ENCODE measurements at places on chromosomes 2 and 18.
A peak's percentile ranks its signal among the peaks of the same experiment; 100 is the strongest.

- DNase-seq: peak; percentile 13
These were observed 14.1 kb downstream of the ADD2 start for GRCh38 chr2:70753902-70754301.

GRCh38 chr2:203510941-203511305, 24.2 kb downstream of the RAPH1 start:
- DNase-seq: no peak

DNA sequence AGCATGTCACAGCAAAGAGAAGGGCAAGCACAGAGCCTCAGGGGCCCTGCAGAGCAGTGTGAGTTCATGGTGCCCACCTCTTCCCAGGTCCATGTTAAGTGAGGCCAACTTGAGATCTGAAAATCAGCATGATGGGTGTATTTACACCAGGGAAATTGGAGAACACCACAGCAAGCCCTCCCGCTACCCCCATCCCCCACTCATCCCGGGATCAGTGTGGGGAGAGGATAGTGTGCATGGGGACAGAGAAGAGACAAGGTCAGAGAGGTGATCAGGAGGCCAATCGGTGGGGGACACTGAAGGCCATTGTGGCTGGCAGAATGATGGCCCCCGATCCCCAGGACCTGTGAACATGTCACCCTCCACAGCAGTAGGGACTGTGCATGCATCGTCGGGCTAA, 54.7 kb downstream of the PTGR3 start:
- DNase-seq: no peak

DNA sequence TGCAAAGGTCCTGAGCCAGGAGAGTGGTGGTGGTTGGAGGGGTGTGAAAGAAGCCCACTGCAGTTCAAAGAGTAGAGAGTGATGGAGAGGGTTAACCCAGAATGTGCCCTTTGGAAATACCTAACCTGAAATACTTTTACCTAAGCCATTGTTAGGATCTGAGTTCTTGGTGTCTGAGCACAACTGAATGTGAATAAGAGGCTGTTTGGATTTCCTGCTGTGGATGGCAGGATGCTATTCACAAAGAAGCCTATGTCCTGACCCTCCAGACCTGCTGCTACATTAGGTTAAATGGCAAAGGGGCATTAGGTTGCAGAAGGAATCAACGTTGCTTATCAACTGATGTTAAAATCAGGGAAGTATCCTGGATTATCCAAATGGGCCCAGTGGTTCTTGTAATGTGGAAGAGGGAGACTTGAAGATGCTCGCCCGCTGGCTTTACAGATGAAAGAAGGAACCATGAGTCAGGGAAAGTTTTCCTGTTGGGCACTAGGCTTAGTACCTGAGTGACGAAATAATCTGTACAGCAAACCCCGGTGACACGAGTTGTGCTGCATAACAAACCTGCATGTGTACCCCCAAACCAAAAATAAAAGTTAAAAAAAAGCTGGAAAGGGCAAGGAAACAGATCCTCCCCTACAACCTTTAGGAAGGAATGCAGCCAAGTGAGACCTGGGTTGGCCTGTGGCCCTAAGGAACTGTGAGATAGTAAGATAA, 27.2 kb downstream of the ITGA6 start:
- no peak for DNase-seq

- DNase-seq: no peak
These were observed 18.2 kb upstream of the HMSD start for GRCh38 chr18:63930773-63931354.

GRCh38 chr2:119431976-119432850, 559 bp downstream of the TMEM37 start:
- DNase-seq: no peak

DNA sequence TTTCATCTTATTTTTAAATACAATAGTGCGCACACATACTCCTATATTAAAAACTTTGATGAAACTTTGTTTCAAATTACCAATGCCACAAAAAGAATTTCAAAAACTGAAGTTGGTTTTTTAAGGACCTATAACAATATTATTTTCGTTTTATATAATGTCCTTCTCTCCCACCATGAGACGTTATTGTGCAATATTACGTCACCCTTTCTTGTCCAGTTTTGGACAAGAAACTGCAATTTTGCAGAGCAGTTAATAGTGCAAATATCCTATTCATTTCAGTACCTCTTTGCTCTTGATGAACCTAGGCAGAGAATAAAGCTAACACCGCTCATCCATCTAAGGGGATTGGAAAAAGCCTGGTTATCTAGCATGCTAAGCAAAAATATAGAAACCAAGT, 9.7 kb upstream of the ZNF516 start:
- DNase-seq: no peak

- DNase-seq: no peak
These were observed 11.5 kb downstream of the GCC2 start for GRCh38 chr2:108460345-108461037.

GRCh38 chr2:117935456-117935855, 78.4 kb downstream of the CCDC93 start:
- DNase-seq: no peak

- no peak for DNase-seq
These were observed 25.9 kb downstream of the HS6ST1 start for GRCh38 chr2:128292599-128293425.

- DNase-seq: no peak
These were observed 1302.1 kb upstream of the CELF4 start for GRCh38 chr18:38867680-38868079.

DNA sequence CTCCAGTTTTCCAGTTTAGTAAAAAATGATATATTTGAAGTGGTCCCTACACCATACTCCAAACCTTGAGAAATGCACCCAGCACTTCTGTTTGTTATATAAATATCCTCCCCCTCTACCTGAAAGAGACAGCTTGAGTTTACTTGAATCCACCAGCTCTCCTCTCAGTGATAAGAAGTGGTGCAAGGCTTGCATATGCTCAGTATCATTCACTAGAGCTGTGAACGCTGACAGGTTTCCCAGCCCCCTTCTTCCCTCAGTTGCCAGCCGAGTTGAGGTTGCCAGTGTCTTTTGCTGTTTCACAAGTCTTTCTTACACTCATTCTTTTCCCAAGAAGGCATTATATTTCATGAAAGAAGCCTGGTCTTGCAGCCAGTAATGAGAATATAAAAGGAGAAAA, 880.0 kb downstream of the LRRTM4 start:
- no peak for DNase-seq
